ENCODE measurements at places on chromosomes 3 and 15. TPM values are rescaled to one million over a fixed set of nuclear protein-coding genes. Genes with fewer than 3 reads are reported as not detected.

Gene CFAP100
- not detected for total RNA-seq

- no peaks in the 10 kb centered on the region for H3K27me3 ChIP-seq
- H3K4me1 ChIP-seq, result no peaks in the 10 kb centered on the region
- DNase-seq, result no peak
- H3K36me3 ChIP-seq, result no peaks in the 10 kb centered on the region
Observed at GRCh38 chr3:132445817-132446216, 28.5 kb downstream of the DNAJC13 start.

Gene ROPN1
- total RNA-seq, result not detected

Gene FSD2
- not detected for total RNA-seq

GRCh38 chr15:32774022-32774421 lies 56.2 kb downstream of the GREM1 start:
- H3K36me3 ChIP-seq, result no peaks in the 10 kb centered on the region
- H3K4me1 ChIP-seq, result no peaks in the 10 kb centered on the region
- H3K27ac ChIP-seq, result no peak overlapping the region
- no peak overlapping the region for H3K4me3 ChIP-seq
- no peak for DNase-seq
- no peaks in the 10 kb centered on the region for H3K27me3 ChIP-seq
